ENCODE measurements at places on chromosomes 4 and X.

DNA sequence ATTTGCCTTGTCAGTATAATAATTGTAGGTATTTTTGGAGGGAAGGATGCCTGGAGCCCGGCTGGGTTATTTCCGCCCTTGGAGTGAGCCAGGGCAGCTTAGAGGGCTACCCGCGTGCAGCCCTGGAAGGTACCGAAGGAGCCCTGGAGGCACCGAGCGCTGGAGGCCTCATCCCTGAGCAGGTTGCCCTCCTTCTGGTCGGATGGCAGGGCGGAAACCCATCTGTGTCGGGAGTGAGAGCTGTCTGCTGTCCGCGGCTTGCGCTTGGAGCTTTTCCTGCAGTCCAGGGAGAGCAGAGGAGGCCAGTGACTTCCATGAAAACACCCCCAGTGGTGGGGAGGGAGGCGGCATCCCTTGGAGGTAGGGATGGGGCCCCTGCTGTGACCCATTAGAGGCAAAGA is 122.1 kb downstream of the TBL1X start:
- no peaks in the 10 kb centered on the region for H3K27me3 ChIP-seq
- H3K4me3 ChIP-seq: no peak overlapping the region
- no peak for DNase-seq
- no peaks in the 10 kb centered on the region for H3K36me3 ChIP-seq
- H3K27ac ChIP-seq: no peak overlapping the region
- H3K4me1 ChIP-seq: peaks cover 4% of the 10 kb centered on the region

DNA sequence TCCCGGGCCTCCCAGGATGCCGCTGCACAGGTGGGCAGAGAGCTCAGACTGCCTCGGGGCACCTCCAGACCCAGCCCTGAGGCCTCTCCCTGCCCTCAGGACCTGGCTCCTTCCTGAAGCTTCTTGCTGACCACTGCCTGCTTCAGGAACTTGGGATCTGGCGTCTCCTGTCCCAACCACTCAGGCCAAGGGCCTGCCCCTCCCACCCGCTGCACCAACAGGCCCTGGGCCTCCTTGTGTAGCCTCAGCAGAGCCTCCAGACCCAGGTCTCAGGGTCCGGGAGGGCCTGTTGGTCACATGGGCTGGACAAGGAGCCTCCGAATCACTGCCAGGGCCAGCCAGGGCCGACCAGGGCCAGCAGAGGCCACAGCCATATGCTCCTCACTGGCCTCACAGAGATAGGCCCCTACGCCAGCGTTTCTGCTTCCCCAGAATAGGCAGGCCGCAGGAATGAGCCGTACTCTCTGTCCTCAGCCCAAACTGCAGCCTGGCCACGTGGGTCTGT is 2.8 kb downstream of the MXD4 start:
- H3K4me1 ChIP-seq: peaks cover 74% of the 10 kb centered on the region
- H3K27ac ChIP-seq: peak overlapping the region; percentile 91
- peak; percentile 1 for DNase-seq
- H3K36me3 ChIP-seq: peaks cover 7% of the 10 kb centered on the region
- no peaks in the 10 kb centered on the region for H3K27me3 ChIP-seq

DNA sequence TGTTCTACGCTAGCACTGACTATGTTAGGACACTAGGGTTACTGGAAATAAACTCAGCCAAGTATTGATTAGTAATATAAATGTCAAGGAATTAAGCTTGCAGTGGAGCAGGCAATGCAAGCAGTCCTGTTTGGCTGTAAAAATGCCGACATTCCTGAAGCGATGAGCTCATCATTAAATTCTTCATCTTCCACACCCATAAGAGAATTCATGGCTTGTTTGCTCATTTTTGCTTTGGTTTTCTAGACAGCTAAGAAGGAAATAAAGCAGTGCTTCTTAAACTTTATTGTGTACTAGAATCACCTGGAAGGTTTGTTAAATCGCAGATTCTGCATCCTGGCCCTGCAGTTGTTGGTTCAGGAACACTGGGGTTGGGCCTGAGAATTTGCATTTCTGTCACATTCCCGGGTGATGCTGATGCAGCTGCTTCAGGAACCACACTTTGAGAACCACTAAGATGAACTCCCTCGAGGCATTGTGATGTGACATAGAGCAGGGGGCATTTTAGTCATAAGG is 17.8 kb downstream of the ANXA3 start:
- no peak overlapping the region for H3K27ac ChIP-seq
- H3K36me3 ChIP-seq: no peaks in the 10 kb centered on the region
- DNase-seq: no peak

DNA sequence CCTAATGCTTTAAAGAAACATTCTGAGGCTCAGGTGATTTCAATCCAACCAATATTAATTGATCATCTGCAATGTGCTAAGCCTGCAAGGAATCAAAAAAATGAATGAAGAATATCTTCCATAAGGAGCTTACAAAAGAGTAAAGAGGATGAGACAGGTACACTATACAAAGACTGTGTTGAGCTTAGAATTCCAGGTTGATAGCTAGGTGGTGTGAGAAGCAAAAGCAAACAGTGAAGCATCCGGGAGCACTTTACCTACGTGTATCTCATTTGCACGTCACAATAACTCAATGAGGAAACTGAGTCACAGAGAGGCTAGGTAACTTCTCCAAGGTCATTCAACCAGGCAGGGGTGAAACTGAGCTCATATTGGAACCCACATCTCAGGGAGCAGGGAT is 37.1 kb downstream of the FAM114A1 start:
- H3K4me1 ChIP-seq: no peaks in the 10 kb centered on the region
- H3K27ac ChIP-seq: no peak overlapping the region
- no peaks in the 10 kb centered on the region for H3K27me3 ChIP-seq
- peaks cover 41% of the 10 kb centered on the region for H3K36me3 ChIP-seq
- no peak for DNase-seq
- no peak overlapping the region for H3K4me3 ChIP-seq

DNA sequence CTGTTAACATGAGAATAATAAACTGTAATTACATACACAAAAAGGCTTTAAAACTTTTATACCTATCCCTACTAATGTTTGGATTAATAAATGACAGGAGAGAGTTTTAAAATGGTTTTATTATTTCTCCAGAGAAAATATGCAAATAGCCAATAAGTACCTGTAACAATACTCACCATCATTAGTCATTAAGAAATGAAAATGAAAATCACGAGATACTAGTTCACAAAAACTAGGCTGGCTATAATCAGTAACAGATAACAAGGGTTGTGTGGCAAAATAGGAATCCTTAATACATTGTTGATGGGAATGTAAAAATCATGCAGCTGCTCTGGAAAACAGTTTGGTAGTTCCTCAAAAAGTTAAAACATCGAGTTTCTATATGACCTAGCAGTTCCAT is 25.2 kb upstream of the AP1AR start:
- H3K4me3 ChIP-seq: no peak overlapping the region
- no peak overlapping the region for H3K27ac ChIP-seq
- H3K36me3 ChIP-seq: no peaks in the 10 kb centered on the region
- no peak for DNase-seq

- H3K4me1 ChIP-seq: no peaks in the 10 kb centered on the region
- no peaks in the 10 kb centered on the region for H3K27me3 ChIP-seq
- no peak for DNase-seq
- H3K27ac ChIP-seq: no peak overlapping the region
- no peak overlapping the region for H3K4me3 ChIP-seq
Observed at GRCh38 chr4:93891244-93891643, 62.7 kb downstream of the ATOH1 start.

GRCh38 chr4:186924723-186925122 is 201.1 kb upstream of the FAT1 start:
- no peak overlapping the region for H3K4me3 ChIP-seq
- no peak for DNase-seq
- no peaks in the 10 kb centered on the region for H3K27me3 ChIP-seq
- H3K4me1 ChIP-seq: no peaks in the 10 kb centered on the region
- H3K27ac ChIP-seq: no peak overlapping the region

DNA sequence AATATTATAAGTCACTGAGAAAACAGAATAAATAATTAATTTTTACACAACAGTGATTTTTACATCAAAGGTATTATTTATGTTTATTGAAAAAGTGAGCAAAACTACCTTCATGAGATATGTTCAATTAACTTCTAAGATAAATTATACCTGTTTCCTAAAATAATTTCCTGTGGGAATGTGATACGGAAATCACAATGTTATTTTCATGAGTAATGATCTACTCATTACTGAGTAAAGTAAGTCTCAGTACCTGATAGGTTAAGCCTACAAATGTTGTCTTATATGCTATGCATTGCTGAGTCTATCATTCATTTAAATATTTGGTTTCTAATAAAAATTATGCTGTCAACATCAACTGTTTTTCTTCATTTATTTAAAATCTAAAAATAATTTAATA is 324.0 kb downstream of the STPG2 start:
- no peaks in the 10 kb centered on the region for H3K27me3 ChIP-seq
- H3K36me3 ChIP-seq: no peaks in the 10 kb centered on the region
- no peak overlapping the region for H3K4me3 ChIP-seq
- H3K4me1 ChIP-seq: no peaks in the 10 kb centered on the region

GRCh38 chrX:134737061-134737460 is 78.8 kb upstream of the PLAC1 start:
- no peaks in the 10 kb centered on the region for H3K36me3 ChIP-seq
- no peaks in the 10 kb centered on the region for H3K4me1 ChIP-seq
- H3K27ac ChIP-seq: no peak overlapping the region
- DNase-seq: no peak
- H3K4me3 ChIP-seq: no peak overlapping the region

DNA sequence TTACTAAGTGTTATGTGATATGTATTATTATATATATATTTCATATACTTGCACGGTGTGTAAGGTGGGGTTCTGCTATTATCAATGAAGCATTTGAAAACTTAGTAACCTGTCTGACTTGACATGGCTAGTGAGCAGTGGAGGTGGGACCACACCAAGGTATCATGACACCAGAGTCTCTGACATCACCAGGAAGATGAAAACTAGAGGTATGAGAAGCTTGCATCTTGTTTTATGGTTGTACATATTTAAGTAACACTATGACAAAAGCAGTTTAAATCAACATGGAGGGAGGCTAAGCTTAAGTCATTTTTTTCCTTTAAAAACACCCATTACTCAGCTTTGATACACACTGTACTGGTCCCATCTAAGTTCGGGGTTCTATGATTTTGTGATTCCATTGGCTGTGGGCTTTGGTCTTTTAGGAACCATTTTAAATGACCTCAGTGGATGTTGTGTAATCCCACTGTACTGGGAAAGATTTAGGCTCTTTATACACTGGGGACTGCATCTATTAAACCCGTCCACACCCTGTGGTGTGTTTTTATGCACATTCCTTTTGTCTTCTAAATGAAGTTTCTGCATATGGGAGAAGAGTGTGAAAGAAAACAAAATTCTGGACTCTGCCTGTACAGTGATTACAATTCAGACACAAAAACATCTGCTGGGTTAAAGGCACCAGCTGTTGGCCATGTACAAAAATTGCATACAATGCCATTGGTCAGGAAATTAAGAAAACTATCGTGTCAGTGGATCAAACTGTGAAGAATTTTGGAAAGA is 570.6 kb downstream of the SPRY1 start:
- no peaks in the 10 kb centered on the region for H3K4me1 ChIP-seq
- H3K36me3 ChIP-seq: no peaks in the 10 kb centered on the region
- H3K27me3 ChIP-seq: no peaks in the 10 kb centered on the region
- H3K27ac ChIP-seq: no peak overlapping the region
- DNase-seq: no peak
- H3K4me3 ChIP-seq: no peak overlapping the region

DNA sequence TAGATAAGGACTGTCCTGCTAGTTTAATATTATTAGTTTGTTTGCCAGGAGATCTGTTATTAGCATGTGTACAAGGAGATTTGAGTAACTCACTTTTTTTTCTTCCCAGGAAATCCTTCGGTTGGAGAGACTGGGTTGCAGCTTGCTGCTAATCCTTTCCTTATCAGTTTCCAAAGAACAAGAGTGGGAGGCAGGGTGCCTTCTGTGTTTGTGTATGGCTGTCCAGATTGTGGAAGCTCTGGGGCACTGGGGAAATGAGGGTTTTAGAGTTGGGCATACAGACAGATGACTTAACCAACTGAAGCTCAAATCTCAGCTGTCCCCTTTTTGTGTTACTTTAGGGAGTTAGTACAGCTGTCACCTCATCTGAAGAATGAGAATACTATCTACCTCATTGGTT is 12.6 kb upstream of the SUPT20HL1 start:
- no peak for DNase-seq
- no peak overlapping the region for H3K27ac ChIP-seq
- no peak overlapping the region for H3K4me3 ChIP-seq
- H3K4me1 ChIP-seq: no peaks in the 10 kb centered on the region

Measured in thoracic aorta (tissue), 2 donors.